Activated T-helper 9 cell treated with anti-CD3 and anti-CD28 coated beads, Interleukin-2, amount 50 U/mL, for 16 hours (primary cell): ENCODE measurements at places on chromosomes 4 and X.

- peak; percentile 33 for DNase-seq
Observed at GRCh38 chrX:129957241-129958082, 25.0 kb upstream of the BCORL1 start.

- no peak for DNase-seq
Observed at GRCh38 chrX:19569121-19569805, 54.0 kb upstream of the MAP3K15 start.

- no peak for DNase-seq
Observed at GRCh38 chr4:29405116-29405515, 1315.1 kb upstream of the PCDH7 start.

DNA sequence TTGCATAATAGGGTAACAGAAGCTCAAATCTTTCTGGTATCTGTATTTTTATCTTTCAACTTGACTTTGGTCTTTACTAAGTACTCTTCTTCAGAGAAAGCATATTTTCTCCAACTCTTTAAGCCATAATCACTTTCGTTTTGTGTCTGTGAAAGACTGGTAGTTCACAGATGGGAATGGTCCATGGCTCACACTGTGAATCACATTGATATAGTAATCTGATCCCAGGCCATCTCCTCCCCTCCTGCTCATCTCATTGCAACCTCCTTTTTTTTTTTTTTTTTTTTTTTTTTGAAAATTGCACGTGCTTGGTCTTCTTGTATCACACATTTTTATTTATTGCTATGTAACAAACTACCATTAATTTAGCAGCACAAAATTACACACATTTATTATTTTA lies 694.5 kb upstream of the SLIT2 start:
- DNase-seq, result no peak

GRCh38 chr4:74433541-74434172 lies 11.3 kb upstream of the AREG start:
- no peak for DNase-seq

GRCh38 chr4:169226565-169226964 lies 44.2 kb downstream of the SH3RF1 start:
- DNase-seq, result no peak
